Dorsolateral prefrontal cortex (tissue), 122 donors: ENCODE measurements at places on chromosomes 5 and 9.
A peak's percentile ranks its signal among the peaks of the same experiment; 100 is the strongest.

GRCh38 chr5:90551376-90551775 lies 7.2 kb upstream of the ADGRV1 start:
- DNase-seq, result no peak

DNA sequence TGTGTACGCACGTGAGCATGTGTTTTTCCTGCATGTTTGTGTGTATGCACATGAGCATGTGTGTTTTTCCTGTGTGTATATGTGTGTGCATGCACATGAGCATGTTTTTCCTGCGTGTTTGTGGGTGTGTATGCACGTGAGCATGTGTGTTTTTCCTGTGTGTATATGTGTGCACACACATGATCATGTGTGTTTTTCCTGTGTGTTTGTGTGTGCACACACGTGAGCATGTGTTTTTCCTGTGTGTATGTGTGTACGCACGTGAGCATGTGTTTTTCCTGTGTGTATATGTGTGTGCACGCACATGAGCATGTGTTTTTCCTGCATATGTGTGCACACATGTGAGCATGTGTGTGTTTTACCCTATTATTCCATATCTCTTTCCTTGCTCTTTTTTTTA lies 205.9 kb downstream of the TRIO start:
- no peak for DNase-seq

GRCh38 chr9:83430681-83431080 lies 107.5 kb downstream of the FRMD3 start:
- DNase-seq, result no peak

DNA sequence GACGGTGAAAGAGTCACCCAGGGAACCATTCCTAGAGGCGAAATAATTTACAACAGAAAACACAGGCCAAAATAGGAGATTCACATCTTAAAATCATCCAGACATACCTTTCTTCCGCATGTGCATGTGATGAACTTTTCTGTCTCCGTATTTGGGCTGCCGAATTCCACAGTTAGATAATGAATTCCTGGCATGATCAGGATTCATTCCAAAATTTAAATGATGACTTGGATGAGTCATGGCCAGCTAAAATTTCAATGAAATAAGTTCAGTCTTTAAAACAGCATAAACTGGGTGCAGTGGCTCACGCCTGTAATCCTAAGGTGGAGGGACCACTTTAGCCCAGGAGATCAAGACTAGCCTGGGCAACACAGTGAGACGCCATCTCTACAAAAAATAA lies 82.7 kb downstream of the DROSHA start:
- no peak for DNase-seq

- no peak for DNase-seq
Measured at GRCh38 chr5:61313960-61314681, 17.9 kb upstream of the ZSWIM6 start.

- DNase-seq, result no peak
Measured at GRCh38 chr5:61277190-61277589, 54.9 kb upstream of the ZSWIM6 start.

GRCh38 chr5:116424951-116425350 lies 149.7 kb downstream of the SEMA6A start:
- no peak for DNase-seq

DNA sequence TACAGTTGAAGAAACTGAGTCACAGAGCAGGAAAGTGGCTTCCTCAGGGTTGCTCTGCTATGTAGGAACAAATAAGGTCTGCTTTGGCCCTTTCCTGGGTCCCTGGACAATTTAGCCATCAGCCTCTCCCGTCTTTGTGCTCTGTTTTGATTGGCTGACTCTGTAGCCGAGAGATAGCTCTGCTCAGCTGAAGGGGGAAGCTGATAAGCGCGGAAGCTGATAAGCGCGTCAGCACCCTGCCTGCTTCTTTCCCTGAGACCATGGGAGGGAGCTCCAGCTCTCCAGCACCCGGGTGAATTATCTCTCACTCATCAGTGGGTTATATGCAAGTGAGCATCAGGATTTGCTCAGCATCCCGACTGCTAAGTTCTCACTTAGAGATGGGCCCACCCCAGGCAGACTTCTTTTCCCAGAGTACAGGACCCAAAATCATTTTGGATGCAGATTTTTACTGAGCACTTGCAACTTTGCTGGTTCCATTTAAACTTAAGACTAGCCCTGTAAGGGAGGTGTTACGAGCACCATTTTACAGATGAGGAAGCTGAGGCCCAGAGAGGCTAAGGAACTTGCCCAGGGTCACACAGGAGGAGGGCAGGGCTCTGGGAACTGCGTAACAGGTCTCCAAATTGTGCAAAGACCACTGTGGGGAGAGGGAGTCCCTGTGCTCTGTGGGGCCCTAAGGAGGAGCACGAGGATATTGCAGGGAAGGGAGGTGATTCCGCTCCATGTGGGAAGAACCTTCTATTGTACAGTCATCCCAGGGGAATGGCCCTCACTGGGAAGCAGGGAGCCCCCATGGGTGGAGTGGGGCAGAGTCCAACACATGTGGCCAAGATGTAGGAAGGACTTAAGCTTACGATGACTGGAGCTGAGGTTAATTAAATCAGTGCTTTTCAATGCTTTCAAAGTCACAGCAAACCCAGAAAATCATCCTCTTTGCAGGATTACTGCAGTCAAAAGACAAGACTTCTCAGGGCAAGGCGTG lies 83.7 kb upstream of the ORM1 start:
- DNase-seq, result peak; percentile 38

- no peak for DNase-seq
Measured at GRCh38 chr9:104986096-104986495, 58.1 kb upstream of the ABCA1 start.

- no peak for DNase-seq
Measured at GRCh38 chr9:97502222-97502983, 937 bp downstream of the TMOD1 start.

GRCh38 chr9:137757613-137758029 lies 120.0 kb upstream of the CACNA1B start:
- DNase-seq, result no peak

GRCh38 chr5:146048994-146049703 lies 56.2 kb downstream of the PLAC8L1 start:
- DNase-seq, result no peak

DNA sequence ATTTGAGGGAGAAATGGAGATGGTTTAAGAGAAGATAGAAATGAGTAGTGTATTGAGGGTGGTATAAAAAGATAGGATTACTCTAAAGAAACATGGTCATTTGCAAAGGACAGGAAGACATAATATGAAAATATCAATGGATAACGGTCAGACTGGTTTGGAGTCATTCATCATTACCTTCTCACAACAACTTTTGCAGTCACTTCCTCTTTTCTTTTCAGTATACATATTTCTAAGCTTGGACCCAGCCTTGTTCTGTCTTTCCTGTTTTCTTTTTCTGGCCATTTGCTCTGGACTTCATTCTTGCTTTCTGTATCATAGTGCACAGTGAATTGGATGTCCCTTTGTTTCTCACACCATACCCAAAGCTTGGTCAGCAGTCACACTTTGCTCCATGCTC lies 966.5 kb upstream of the TYRP1 start:
- DNase-seq, result no peak

DNA sequence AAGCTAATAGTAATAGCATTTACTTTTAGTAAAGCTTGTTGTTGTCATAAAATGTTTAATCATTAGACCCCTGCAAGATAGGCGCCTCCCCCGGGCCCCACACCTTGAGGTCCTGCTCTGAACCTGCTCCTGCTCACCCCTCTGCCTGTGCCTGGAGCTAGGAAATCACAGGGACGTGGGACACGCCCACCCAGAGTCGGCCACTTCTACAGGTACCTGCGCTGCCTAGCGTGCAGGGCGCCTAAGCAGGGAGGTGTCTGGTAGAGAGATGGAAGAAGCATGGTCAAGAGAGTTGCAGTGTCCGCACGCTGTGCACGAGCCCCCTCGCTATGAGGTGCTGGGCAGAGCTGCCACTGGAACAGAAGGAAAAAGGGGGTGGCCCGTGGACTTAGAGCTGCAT lies 52.6 kb downstream of the HINT1 start:
- DNase-seq, result no peak

DNA sequence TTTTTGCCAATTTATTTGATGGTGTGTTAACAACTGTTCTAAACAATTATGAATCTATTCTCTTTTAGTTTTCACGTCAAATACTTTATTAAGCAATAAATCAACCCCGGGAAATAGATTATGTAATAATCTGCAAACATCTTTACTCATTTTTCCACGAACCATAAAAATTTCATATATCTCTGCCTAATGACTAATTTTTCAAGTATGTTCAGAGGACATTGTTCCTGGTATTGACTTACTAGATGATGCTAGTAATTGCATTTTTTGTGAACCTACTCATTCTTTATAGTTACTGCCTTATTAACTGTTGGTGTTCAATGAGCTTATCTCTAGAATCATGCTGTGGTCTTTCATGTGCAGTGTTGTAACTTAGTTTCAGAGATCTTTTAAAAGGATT lies 41.0 kb upstream of the FBN2 start:
- no peak for DNase-seq

GRCh38 chr9:98550206-98550820 lies 158.4 kb downstream of the GABBR2 start:
- no peak for DNase-seq

DNA sequence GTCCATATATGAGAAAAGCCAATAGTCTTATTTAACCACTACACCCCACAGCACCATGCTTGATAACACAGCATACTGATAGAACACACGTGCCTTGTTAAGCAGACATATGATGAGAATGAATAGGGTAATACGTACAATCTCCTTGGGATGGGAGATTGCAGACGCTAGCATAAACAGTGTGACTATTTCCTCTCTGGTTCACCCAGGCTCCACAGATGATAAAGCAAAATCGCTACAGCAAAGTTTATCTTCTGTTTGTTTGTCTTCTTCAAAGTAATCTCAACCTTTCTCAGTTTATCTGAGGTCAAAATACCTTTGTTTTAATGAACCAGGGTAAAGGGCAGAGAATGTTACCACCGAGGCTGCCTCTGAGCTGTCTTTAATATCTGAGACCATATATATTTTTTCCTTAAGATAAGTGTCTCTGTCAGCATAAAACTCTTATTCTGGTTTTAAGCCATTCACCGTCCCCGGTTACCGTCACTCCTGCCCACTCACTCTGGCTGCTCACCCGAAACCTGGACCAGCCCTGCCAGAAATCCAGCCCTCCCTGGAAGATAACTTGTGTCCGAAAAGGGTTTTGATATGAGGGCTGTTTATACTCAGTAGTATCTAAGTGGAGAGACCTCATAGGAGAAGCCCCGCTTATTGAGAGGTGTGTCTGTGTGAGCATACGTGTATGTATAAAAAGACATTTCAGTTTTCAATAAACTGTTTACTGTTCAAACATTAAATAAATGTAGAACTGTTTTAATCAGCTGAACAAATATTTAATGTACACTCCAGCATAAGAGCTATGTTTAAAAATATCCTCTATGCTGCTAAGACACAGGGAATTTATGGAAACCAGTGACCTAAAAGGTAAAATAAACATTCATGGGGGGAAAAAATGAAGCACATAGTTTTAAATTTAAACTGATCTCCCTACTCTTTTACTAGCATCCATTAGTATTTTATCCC lies 465.4 kb downstream of the RASEF start:
- no peak for DNase-seq

DNA sequence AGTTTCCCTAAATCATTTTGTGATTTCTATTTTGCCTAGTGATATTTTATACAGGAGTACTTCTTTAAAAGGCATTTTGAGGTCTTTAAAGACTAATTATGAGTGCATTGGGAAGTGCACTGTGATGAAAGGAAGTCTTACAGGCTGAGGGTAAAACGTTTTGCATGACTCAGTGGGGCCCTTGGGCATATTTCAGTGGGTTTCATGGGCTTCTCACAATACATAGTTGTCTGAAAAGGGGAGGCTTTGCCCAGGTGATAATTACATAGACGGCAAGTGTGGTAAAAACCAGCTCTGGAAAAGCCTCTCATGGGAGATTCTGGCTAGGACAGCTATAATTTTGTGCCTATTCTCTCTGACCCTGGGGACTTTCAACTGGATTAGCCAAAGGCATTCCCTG lies 387.2 kb downstream of the ARHGEF28 start:
- DNase-seq, result no peak

DNA sequence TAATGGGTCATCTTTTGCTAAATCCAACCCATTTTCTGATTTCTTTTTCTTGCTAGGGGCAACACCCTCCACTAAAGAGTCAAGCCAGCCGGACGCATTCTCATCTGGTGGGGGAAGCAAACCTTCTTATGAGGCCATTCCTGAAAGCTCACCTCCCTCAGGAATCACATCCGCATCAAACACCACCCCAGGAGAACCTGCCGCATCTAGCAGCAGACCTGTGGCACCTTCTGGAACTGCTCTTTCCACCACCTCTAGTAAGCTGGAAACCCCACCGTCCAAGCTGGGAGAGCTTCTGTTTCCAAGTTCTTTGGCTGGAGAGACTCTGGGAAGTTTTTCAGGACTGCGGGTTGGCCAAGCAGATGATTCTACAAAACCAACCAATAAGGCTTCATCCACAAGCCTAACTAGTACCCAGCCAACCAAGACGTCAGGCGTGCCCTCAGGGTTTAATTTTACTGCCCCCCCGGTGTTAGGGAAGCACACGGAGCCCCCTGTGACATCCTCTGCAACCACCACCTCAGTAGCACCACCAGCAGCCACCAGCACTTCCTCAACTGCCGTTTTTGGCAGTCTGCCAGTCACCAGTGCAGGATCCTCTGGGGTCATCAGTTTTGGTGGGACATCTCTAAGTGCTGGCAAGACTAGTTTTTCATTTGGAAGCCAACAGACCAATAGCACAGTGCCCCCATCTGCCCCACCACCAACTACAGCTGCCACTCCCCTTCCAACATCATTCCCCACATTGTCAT lies 72.0 kb downstream of the NUP214 start:
- DNase-seq, result no peak

GRCh38 chr5:31640573-31640972 lies 1.6 kb downstream of the PDZD2 start:
- DNase-seq, result no peak

DNA sequence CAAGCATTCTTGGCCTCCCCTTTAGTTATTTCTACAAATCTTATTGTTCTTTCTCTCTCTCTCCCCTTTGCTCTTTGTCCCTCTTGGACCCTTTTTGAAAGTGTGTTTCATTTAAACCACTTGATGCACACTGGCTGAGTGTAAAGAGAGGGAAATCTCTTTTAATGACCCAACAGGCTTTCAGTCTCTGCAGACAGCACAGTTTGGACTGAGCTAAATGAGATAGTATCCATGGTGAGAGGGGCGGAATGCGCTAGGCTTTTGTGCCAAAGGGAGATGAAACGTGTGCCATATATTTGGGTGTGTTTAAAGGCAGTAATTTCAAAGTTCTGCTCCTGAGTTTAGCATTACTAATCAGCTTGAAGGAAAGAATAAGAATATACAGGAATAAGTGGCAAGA lies 184.9 kb downstream of the PCSK1 start:
- no peak for DNase-seq

DNA sequence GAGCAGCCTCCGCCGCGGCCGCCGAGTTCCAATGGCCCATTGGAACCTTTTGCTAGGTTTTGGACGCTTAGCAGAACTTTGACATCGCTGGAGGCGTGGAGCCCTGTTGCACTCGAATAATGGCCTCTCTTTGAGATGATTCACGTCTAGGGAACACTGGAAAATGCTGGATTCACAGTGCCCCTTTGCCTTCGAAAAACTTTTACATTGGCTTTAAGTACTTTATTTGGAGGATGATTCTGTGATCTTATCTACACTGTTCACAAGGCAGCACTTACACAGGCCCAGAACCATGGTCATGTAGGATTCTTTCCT lies 536 bp upstream of the PPIC start:
- no peak for DNase-seq

- no peak for DNase-seq
Measured at GRCh38 chr5:42974536-42974935, 65.6 kb downstream of the ANXA2R start.
